ENCODE measurements at places on chromosomes 3 and 15.

- no peak for DNase-seq
These were observed 38.9 kb downstream of the TOPAZ1 start for GRCh38 chr3:44280631-44281030.

GRCh38 chr3:116474032-116474780 lies 28.9 kb upstream of the LSAMP start:
- DNase-seq, result no peak

DNA sequence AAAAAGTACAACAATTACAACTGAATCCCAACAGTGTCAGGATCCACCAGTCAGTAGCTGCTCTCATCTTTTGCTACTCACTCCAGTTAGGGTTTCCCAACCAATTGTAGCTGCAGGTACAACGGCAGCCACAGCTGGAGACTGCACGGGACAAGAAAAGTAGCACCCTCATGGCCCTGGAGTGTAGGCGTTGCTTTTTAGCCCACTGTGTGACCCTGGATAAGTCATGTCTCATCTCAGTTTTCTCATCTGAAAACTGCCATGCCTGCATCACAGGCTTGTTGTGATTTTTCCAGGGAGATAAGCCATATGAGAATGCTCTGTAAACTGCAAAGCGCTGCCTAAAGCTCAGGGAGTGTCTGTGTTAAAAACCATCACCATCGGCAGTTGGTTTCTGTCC lies 535.6 kb upstream of the IL12A start:
- DNase-seq, result no peak

GRCh38 chr15:51842852-51843737 lies 13.6 kb downstream of the TMOD3 start:
- peak; percentile 16 for DNase-seq

DNA sequence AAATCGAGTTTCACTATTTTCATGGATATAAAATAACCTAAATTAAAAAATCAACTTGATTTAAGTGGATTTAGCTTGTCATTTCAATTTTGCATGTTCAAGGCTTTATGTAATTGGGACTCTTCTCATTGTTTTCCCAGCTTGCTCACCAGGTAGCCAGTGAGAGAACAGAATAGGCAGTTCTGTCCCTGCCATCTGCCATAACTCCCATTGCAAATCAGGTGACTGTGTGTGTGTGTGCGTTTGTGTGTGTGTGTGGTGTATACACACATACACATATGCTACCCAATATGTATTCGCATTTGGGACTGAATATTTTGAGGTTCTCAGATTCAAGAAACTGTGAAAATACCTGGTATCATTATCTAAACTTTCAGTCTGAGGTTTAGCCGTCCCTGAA lies 1069.8 kb downstream of the IGSF11 start:
- DNase-seq, result no peak

DNA sequence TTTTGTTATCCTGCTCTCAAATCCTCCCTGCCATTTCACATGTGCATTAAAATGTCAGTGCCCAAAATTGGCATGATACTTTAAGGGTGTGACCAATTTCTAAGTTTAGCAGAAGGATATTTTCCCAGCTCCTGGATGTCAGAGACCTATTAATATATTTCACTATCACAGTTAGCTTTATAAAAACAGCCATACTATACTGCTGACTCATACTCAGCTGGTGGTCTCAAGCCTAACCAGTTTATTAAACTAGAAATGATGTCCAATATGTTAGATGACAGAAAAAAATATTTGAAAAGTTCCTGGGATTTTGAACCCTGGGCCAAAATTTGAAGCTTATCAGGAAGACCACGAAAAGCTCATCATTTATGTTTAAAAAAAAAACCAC lies 60.9 kb upstream of the ZNF280D start:
- no peak for DNase-seq

DNA sequence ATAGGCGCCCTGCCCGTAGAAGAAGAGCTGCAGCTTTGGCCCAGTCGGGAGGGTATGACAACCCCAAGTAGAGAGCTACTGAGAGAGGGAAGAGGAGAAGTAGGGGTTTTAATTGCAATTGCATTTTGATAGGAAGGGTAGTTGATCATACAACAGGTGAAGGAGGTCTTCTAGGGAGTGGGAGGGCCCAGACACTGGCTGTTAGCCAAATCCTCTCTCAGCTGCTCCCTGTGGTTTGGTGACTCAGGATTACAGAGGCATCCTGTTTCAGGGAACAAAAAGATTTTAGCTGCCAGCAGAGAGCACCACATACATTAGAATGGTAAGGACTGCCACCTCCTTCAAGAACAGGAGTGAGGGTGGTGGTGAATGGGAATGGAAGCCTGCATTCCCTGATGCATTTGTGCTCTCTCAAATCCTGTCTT lies 408.9 kb upstream of the THBS1 start:
- DNase-seq, result peak; percentile 2

- DNase-seq, result no peak
These were observed 5.3 kb upstream of the ZNF445 start for GRCh38 chr3:44482721-44483120.

GRCh38 chr3:192817053-192817452 lies 89.7 kb upstream of the FGF12 start:
- DNase-seq, result no peak

GRCh38 chr3:150528354-150528797 lies 17.9 kb downstream of the SERP1 start:
- no peak for DNase-seq

GRCh38 chr3:23246651-23247050 lies 43.5 kb downstream of the UBE2E2 start:
- no peak for DNase-seq

- DNase-seq, result no peak
These were observed 2.6 kb downstream of the MFSD1 start for GRCh38 chr3:158804441-158804840.

DNA sequence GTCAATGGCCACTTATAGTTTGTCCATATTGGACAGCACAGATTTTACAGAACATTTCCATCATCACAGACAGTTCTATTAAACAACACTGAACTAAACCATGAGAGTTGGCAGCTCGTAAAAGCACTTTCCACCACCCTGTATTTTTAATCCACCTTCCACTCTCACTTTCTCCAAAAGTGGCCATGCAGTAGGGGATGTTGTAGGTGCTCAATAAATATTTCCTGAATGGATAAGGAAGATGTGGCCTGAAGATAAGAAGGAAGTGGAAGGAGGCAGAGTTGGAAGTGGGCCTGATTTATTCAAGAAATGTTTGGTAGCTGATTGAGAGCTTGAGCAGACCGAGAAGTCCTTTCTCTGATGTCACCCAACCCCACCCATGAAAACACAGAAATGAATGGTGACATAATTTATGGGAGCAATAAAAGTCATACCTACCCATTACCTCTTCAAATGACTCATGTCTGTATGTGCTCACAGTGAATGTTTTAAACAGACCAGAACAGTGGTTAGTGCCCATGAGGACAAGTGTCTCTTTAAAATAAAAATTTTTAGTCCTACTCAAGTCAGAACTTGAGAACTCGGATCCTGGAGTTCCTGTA lies 39.6 kb upstream of the CTNNB1 start:
- no peak for DNase-seq
